ENCODE measurements at places on chromosomes 7 and 10.

- DNase-seq, result no peak
Measured at GRCh38 chr7:152848026-152848425, 88.5 kb downstream of the ACTR3B start.

- DNase-seq, result no peak
Measured at GRCh38 chr7:72042855-72043254, 369.3 kb downstream of the CALN1 start.

- no peak for DNase-seq
Measured at GRCh38 chr7:142454862-142455261, 197.0 kb upstream of the PRSS58 start.

GRCh38 chr7:127792528-127793342 is 140.7 kb downstream of the SND1 start:
- no peak for DNase-seq

DNA sequence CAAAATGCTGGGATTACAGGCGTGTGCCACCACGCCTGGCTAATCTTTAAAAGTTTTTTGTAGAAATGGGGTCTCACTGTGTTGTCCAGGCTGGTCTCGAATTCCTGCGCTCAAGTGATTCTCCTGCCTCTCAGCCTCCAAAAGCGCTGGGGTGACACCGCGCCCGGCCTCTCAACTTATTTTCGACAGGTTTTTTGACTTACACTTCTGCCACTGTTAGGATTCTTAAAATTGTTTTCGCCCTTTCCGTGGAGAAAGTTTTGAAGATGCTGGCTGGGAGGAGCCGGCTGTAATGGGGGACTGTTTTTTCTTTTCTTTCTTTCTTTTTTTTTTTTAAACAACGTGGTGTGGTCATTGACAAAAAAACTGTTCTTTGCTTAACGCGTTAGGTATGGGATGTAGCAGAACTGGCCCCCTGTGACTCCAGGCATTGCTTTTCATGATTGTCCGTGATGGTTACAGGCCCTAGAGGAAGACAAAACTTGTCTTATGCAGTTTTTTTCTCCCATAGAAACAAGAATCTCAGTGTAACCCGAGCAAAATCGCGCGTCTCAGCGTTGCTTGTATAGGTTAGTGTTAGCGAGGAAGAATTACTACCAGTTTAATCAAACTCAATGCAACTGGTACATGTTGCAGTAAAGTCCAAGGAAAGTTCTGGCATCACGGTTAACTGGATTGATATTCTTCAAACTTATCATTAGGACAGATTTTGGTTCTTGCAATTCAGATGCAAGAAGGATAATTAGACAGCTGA is 72.2 kb downstream of the DAGLB start:
- no peak for DNase-seq

GRCh38 chr7:11540271-11540761 is 291.7 kb downstream of the THSD7A start:
- no peak for DNase-seq

DNA sequence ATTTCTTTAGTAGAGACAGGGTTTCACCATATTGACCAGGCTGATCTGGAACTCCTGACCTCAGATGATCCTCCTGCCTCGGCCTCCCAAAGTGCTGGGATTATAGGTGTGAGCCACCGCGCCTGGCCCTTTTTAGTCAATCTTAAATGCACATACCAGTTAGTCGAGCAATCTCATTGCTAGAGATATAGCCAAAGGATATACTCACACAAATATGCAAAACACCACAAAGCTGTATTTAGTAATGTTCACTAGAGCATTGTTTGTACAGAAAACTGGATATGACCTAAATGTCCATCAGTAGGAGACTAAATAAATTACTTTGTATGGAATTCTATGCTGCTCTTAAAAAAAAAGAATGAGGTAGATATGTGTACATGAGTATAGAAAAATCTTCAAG is 24.5 kb upstream of the IL6 start:
- no peak for DNase-seq

DNA sequence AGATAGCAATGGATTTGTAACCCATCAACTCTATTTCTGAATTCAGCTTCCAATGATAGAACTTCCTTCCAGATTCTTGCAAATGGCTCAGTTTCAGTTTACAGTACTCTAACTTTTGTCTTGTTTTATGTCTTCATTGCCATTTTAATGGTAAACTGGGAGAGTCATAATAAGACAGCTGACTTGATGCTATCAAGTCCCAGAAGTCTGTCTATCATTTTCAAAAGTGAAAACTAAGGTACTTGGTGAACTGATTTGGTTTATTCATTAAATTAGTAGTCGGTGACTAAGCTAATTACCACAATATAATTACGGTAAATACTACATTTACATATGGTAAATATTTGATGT is 25.0 kb downstream of the RTKN2 start:
- no peak for DNase-seq

- DNase-seq, result no peak
Measured at GRCh38 chr7:85405016-85405902, 218.4 kb upstream of the SEMA3D start.

- DNase-seq, result no peak
Measured at GRCh38 chr10:21754410-21755011, 220.5 kb downstream of the MLLT10 start.

DNA sequence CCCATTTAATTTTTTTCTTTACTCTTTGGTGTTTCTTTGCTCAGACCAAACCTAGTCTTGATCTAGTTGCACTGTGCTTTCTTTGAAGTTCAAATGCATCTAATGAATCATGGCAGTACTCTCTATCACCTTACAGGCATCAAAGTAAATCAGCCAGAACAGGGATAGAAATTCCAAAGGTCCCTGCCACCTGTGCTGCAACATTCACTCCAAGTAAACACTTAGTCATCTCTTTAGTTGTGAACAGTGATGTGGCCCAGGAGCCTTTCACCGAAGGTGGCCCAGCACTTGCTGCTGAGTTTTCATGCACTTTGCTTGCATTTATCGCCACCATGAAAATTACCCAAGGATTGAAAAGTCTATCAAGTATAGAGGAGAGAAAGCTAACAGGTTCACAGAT is 314.1 kb upstream of the ETV1 start:
- DNase-seq, result no peak

DNA sequence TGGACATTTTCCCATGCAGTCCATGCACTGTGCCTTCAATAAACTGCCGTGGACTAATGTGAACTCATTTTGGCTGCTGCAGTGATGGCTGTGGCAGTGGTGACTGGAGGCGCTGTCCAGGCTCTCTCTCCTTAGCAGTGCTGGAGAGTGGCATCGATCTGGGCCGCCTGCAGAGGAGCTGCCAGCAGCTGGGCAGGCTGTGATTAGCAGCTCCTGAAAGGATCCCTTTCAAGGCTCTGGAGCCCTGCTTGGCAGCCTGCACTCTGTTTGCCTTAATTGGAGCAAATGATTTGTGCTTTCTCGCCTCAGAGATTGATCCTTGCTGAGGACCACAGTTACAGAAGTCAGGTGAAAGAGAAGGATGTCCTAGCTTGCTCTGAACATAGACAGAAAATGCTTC is 130.1 kb upstream of the VWC2 start:
- DNase-seq, result no peak

- no peak for DNase-seq
Measured at GRCh38 chr7:92785923-92786322, 50.5 kb downstream of the CDK6 start.

DNA sequence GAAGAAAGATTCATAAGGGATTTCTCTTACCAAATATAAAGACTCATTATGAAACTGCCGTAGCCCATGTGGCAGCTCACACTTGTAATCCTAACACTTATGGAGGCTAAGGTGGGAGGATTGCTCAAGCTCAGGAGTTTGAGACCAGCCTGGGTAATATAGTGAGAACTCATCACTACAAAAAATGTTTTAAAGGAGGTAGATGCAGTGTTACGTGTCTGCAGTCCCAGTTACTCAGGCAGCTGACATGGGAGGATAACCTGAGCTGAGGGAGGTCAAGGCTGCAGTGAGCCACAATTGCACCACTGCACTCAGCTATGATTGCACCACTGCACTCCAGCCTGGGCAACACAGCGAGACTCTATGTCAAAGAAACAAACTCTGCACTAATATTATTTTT is 18.1 kb upstream of the DNA2 start:
- DNase-seq, result no peak

GRCh38 chr7:24075426-24075810 is 208.6 kb upstream of the NPY start:
- DNase-seq, result no peak

- DNase-seq, result no peak
Measured at GRCh38 chr7:157552295-157552993, 215.6 kb downstream of the DNAJB6 start.

DNA sequence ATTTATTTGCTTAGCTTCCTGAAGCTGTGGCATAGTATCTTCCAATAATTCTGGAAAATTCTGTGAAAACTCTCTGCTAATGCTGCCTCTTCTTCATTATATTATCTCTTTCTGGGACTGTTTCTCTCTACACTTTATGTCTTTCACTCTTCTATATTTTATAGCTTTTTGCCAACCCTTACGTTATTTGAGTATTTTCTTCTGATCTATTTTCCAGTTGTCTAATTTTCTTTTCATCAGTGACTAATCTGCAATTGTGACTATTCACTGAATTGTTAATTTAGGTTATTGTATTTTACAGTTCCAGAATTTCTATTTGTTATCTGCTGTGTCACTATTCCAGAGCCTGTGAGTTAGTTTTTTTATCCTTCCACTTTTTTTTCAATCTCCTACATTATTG is 273.4 kb upstream of the PHYHIPL start:
- DNase-seq, result no peak

DNA sequence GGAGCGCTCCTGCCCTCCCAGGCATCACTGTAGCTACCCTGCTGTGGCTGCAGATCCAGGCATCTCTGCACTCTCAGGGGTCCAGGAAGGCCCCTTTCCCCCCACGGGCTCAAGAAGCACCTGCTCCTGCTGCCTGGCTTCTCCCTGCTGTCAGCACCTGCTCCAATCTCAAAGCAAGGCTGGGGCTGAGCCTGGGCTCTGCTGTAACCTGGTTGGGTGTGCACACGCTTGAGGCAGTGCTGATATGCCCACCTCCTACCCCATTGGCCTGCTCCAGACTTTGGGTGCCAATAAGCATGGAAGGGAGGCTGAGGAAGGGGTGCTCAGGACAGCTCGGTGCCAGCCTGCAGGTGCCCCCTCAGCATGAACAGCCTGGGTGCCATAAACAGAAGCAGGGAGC is 185.0 kb downstream of the ZNF438 start:
- no peak for DNase-seq

DNA sequence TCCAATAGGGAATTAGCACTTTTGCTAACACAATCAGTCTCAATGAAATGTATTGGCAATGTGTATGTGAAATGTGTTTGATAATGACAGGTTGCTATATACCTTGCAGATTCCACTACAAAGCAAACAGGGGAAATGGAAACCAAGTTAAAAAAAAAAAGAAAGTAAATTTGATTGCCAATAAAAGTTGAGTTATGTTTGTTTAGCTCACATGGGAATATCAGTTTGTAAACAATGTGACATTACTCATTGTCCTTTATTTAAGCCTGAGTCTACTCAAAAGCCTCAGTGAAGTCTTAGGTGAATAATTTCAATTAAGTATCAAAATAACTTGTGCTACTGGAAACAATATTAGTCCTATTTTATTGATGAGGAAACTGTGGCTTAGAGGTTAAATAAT is 285.2 kb downstream of the CACNA2D1 start:
- no peak for DNase-seq

DNA sequence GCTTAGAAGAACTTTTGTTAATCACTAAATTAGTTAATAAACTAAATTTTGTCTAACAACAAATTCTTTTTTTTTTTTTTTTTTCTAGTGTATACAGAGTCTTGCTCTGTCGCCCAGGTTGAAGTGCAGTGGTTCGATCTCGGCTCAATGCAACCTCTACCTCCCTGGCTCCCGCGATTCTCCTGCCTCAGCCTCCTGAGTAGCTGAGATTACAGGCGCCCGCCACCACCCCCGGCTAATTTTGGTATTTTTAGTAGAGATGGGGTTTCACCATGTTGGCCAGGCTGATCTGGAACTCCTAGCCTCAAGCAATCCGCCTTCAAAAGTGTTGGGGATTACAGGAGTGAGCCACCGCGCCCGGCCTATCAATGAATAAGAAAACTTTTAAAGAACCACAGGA is 1.1 kb upstream of the IQUB start:
- DNase-seq, result no peak

- no peak for DNase-seq
Measured at GRCh38 chr7:107408349-107408748, 61.5 kb upstream of the GPR22 start.

DNA sequence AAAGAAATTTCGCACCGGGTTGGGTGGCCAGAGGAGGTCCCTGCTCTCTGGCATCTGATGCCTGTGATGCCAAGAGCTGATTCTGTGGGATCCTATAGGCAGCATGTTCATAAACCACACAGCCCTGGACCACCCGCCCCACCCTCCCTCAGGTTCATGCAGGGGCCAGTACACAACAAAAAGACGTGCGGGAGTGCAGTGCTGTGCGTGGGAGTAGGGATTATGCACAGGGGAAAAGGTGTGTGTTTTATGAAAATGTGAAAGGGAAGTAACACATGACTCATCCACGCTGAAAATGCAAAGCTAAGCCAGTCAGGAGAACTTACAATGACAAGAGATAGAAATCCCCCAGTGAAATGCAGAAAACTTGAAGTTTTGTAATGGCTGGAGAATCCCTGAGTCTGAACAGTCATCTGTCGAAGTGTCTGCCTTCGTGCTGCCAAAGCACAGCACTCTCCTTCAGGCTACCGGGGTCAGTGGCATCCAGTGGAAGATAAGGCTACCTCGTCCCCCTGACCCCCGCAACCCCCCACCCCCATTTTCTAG is 1.1 kb downstream of the KIAA1217 start:
- no peak for DNase-seq

Data from NCI-H187 treated with DMSO at 0.1 percent for 48 hours (cell line).